ENCODE measurements at places on chromosomes 16 and 17. TPM values are rescaled to one million over a fixed set of nuclear protein-coding genes. Genes with fewer than 3 reads are reported as not detected.

ACSM3 gene
- 2.4 TPM for total RNA-seq

TBX6 gene
- total RNA-seq: 1.1 TPM

AGRP gene
- not detected for total RNA-seq

SOX9 gene
- total RNA-seq: 2.1 TPM

DGKE gene
- 4.1 TPM for total RNA-seq

NPW gene
- total RNA-seq: under 0.01 TPM

TBKBP1 gene
- total RNA-seq: 8.9 TPM

PRSS33 gene
- total RNA-seq: not detected

CLEC10A gene
- total RNA-seq: not detected

SECTM1 gene
- total RNA-seq: 8.1 TPM

C16orf74 gene
- 100 TPM for total RNA-seq

NPIPA1 gene
- 31.1 TPM for total RNA-seq

IST1 gene
- 168 TPM for total RNA-seq

ACSM2A gene
- total RNA-seq: not detected

OR3A3 gene
- not detected for total RNA-seq

ARL5C gene
- not detected for total RNA-seq

KCTD5 gene
- total RNA-seq: 27.5 TPM

ZC3H7A gene
- 35.8 TPM for total RNA-seq

PSME3 gene
- total RNA-seq: 83.6 TPM

PRR29 gene
- total RNA-seq: not detected

KRTAP9-2 gene
- not detected for total RNA-seq

FMNL1 gene
- total RNA-seq: 6.0 TPM

DPEP1 gene
- not detected for total RNA-seq

TNFRSF12A gene
- 560 TPM for total RNA-seq

C17orf67 gene
- 0.64 TPM for total RNA-seq

HCRT gene
- not detected for total RNA-seq

RAB11FIP3 gene
- 9.2 TPM for total RNA-seq

FBXW10B gene
- 1.4 TPM for total RNA-seq

CPHXL2 gene
- total RNA-seq: not detected

KRT40 gene
- not detected for total RNA-seq

NPIPA5 gene
- total RNA-seq: 0.24 TPM

KRT10 gene
- total RNA-seq: 2.3 TPM

SAP30BP gene
- 67.2 TPM for total RNA-seq

C1QTNF1 gene
- total RNA-seq: not detected

KRT27 gene
- total RNA-seq: not detected

RFFL gene
- total RNA-seq: 8.4 TPM

C16orf92 gene
- total RNA-seq: not detected

AIPL1 gene
- total RNA-seq: not detected

LYRM9 gene
- total RNA-seq: 3.2 TPM

LRRC37A gene
- 0.48 TPM for total RNA-seq

ARHGDIG gene
- total RNA-seq: not detected

ZP2 gene
- total RNA-seq: not detected

TTYH2 gene
- 2.2 TPM for total RNA-seq

SEPTIN1 gene
- total RNA-seq: not detected

TIGD7 gene
- total RNA-seq: 3.6 TPM
